MCF 10A (cell line): ENCODE measurements at places on chromosomes 4 and X. TPM values are rescaled to one million over a fixed set of nuclear protein-coding genes. Genes with fewer than 3 reads are reported as not detected.

DNA sequence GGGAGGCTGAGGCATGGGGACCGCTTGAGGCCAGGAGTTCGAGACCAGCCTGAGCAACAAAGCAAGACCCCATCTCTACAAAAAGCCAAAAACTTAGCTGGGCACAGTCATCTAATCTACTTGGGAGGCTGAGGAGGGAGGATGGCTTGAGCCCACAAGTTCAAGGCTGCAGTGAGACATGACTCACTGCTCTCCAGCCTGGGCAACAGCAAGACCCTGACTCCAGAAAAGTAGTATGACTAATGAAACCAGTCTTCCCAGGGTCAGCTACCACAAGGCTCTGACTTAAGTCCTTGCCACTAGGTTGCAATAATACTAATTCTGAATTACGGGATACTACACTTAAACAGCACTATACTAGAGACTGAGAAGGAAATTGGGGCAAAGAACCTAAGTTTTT is 33.1 kb downstream of the ERVMER34-1 start:
- peak; percentile 47 for DNase-seq

DNA sequence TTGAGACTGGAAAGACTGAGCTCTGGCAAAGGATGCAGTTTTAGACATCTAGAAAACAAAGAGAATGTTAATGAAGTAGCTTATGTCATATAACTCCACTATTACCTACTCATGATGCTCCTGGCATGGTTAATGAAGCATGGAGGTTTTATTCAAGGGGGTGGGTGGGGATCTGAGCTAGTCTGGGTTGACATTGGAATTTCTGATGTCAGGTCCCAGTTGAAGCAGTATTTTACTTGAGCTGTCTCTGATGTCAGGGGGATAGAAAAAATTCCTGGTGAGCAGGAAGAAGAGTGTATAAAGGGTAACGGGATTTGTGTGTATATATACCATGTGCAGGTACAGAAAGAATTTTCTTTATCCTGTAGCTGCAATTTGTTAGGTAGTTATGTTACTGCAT is 102.0 kb downstream of the ELOVL6 start:
- DNase-seq: no peak

The TAPT1 gene
- total RNA-seq: 22.0 and 27.8 TPM in 2 replicates

DNA sequence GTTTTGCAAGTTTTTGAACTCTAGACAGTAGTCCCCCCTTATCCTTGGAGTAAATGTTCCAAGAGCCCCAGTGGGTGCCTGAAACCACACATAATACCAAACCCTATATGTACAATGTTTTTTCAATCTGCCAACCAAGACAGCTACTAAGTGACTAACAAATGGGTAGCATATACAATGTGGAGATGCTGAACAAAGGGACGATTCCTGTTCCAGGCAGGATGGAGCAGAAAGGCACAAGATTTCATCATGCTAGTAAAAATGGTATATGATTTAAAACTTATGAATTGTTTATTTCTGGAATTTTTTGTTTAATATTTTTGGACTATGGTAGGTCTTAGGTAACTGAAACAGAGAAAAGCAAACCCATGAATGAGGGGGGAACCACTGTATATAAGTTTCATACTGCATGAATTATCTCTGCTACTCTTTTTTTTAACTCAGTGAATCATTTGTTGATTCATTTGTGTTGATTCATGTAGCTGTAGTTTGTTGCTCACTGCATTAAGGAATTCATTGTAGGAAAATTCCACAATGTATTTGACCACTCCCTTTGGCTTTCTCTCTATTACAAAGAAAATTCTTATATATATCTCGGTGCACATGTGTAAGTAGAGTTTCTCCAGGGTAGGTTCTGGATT is 21.9 kb upstream of the ANXA3 start:
- peak; percentile 39 for DNase-seq

- DNase-seq: no peak
Observed at GRCh38 chr4:40720916-40721315, 28.8 kb upstream of the NSUN7 start.

GRCh38 chrX:68920561-68920960 is 91.7 kb downstream of the EFNB1 start:
- DNase-seq: no peak

GRCh38 chr4:1381181-1381621 is 25.0 kb downstream of the NKX1-1 start:
- no peak for DNase-seq

GRCh38 chr4:6548201-6548881 is 26.6 kb upstream of the MAN2B2 start:
- DNase-seq: peak; percentile 62

DNA sequence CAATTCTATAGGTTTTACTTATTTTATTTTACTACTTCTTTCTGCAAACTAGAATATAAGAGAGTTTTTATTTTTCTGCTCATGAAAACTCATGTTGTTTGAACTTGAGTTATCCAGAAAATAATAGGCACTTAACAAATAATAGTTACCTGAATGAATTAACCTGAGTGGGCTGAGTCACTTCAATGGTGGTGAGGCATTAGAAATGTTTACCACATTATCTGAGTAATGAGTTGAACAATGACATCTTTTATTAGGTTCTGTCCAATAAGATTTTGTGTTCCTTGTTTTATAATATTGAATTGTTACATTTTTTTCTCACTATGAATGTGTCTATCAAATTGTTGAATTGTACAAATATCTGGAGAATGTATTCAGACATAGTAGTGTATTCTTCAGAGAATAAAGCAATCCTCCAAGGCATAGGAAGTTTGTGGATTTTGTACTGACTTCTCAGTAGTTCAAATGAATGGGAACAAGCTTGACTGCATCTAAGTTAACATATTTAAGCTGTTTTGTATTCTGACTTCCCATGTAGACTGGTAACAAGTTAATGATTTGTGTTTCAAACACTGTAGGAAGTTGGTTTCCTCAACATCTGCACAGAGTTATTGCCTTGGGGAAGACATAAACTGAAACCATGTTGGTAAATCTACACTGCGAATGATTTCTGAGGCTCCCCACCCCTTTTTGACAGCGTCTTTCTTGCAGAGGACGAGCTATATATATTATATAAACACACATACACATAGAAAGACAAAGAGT is 1808.9 kb upstream of the TENM3 start:
- no peak for DNase-seq

DNA sequence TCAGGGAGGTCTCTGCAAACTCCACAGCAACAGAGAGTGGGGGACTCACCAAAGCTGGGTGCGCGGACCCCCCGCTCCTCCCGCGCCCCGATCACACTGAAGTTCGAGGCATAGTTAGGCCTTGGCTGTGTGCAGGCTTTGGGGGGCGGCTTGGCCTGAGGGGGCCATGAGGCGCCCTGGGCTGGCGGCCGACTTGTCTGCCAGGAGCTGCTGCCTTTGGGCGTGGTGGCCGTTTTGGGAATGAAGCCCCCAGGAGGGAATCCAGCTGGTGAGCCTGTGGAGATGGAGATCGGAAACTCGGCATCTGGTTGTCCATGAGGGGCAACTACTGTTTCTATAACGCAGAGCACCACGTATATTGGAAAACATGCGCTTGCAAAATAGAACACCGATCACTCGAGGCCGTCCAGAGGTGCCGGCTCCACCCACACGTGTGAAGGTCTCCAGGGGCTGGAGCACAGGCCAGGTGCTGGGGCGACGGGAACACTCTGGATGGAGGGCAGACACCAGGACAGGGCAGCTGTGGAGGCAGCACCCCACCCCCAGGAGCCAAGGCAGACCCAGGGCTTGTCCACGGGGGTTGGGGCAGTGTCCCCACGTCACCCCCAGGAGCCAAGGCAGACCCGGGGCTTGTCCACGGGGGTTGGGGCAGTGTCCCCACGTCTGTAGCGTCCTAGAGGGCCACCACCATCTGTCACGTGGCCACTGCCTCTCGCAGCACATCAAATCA is 25.9 kb upstream of the CPLX1 start:
- no peak for DNase-seq

DNA sequence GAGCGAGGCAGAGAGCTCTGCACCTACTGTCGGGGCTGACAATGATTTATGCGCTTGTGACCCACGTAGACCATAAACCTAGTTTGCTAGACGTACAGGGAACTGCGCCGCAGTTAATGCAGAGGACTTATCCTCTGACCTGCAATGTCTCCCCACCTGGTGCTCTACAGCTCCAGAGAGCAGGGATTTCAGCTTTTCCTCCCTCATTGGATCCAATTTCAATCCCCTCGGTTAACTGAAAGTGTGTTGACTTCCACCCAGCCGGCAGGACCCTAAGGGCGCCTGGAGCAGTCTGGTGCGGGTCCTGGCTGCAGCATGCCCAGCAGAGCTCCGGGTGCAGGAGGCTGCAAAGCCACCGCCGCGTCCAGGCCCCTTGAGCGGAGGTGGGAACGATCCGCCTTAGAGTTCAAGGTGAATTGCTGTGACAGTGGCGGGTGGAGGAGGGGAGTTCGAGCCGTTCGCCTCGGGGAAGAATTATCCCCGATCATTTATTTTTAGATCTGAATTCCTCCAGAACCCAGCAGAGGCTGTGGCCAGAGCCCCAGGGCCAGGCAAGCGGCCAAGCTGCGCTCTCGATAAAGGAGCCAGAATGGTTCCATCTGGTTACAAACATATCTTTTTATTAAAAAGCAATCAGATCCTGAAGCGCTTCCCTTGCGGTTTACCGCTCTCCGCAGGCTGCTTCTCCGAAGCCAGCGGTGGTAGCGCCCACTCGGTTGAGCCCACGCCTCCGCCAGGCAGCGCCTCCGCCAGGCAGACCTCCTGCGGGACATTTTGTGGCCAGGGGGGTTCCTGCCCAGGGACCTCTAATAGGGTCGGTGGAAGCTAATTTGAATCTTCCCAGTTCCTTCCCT is 66.0 kb downstream of the FBXO8 start:
- no peak for DNase-seq

DNA sequence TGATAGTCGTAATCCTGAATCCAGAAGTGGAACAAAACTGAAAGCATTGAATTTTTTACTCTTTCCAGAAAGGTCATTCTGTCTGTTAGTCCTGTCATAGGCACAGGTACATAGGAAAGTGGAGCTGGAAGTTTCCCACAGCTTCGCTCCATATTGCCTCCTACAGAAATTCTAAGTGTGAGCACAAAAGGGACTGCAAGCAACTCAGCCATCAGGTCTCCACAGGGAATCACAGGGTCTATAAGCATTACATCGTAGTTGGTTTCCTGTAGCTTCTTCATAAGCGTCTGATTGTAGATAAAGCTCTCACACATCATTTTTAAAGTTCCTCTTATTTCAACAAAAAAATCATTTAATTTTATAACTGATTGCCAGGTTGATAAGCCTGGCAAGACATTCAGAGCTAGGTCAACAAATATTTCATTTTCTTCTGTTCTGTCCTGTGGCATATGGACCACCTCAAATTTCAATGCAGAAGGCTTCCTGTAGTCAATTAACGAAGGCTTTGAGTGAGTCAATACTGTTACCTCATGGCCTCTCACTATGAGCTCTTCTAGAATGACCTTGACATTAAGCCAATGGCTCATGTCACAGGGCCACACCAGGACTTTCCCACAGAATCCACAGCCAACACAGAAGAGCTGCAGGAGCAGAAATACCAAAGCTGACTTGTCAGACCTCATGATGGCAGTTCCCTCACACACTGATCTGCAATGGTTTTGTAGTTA is at the start of gene UGT2A3:
Gene UGT2A3 (minus strand): TSS at position 727 of the 728 bp plus-strand sequence. CDS start 44 bp downstream, at position 683.
- DNase-seq: no peak

GRCh38 chr4:76207549-76207948 is 6.1 kb downstream of the SCARB2 start:
- no peak for DNase-seq

DNA sequence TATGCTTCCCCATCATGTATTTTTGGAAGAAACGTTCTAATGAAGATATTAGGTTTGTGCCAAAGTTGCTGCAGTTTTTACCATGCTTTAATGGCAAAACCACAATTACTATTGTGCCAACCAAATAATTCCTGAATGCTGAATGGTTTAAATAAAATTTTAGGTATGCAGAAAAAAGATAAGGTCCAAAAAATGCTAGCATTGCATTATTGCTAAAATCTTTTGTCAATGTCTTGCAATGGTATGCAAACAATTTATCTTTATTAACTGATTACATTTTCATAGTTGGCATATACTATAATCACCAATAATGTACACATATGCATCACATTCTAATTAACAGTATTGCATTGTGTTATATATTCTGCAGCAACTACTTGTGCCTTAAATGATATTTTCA is 1657.4 kb upstream of the IGFBP7 start:
- DNase-seq: no peak

The HSFX3 gene
- not detected in 2 replicates for total RNA-seq

- DNase-seq: no peak
Observed at GRCh38 chrX:134554291-134554690, 94.3 kb downstream of the HPRT1 start.

DNA sequence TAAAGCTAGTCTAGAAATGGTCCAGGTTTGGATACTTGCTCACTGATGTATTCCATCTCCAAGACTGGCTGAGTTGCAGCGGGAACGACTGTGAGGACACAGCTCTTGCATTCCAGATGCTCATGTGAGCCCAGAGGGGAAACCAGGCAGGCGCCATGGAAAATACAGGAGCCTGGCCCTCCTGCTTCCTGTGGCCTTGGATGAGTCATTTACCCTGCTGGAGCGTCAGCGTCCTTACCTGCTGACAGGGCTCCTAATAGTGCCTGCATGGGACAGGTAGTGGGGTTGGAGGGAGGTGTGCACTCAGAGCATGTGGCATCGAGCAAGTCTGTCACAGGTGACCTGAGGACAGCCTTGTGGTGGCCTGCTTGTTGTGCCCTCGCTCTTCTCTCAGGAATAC is 69.4 kb downstream of the NSG1 start:
- DNase-seq: peak; percentile 48

The TREX2 gene
- total RNA-seq: 0.49 and 0.75 TPM in 2 replicates

GRCh38 chr4:124290678-124291077 is 421.9 kb downstream of the ANKRD50 start:
- DNase-seq: peak; percentile 29

GRCh38 chrX:136353526-136354093 is 52.8 kb downstream of the ADGRG4 start:
- peak; percentile 94 for DNase-seq

The GPR34 gene
- total RNA-seq: not detected in 2 replicates

DNA sequence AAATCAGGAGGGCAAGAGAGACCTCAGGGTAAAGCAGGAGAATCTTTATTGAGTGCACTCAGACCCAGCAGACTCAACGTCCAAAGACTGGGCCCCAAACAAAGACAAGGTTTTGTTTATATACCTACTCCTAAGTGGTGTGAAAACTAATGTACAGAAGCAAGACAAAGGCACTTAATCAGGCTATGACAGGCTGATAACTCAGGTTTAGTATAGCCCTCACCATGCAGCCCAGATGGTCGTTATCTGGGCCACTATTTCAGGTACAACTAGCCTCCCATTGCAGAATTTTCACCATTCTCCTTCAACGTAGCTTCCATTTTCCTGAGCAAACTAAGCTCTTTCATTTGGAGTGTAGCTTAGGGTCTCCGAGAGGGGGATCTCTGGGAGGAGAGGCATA is 36.9 kb downstream of the SULT1E1 start:
- no peak for DNase-seq

The ATP1B4 gene
- total RNA-seq: not detected in 2 replicates
